ENCODE measurements at places on chromosomes 2 and 18. TPM values are rescaled to one million over a fixed set of nuclear protein-coding genes. Genes with fewer than 3 reads are reported as not detected.

The CYP27C1 gene
- 2.4 TPM for total RNA-seq

The IFT172 gene
- 30.7 TPM for total RNA-seq

The EGR4 gene
- total RNA-seq: not detected

The SPHKAP gene
- not detected for total RNA-seq

The ANKRD53 gene
- 0.39 TPM for total RNA-seq

The CCDC102B gene
- 1.3 TPM for total RNA-seq

The ZNF396 gene
- 4.5 TPM for total RNA-seq

The FAM237A gene
- total RNA-seq: not detected

The THSD7B gene
- total RNA-seq: under 0.01 TPM

The ANKRD23 gene
- total RNA-seq: 3.0 TPM

The MBD2 gene
- 35.1 TPM for total RNA-seq

The SLC19A3 gene
- 9.3 TPM for total RNA-seq
